ENCODE measurements at places on chromosomes 2 and 18.
A peak's percentile ranks its signal among the peaks of the same experiment; 100 is the strongest.

GRCh38 chr18:22685788-22686187, 247.3 kb upstream of the RBBP8 start:
- DNase-seq: no peak

- DNase-seq: no peak
Measured at GRCh38 chr2:75289771-75290170, 90.5 kb upstream of the TACR1 start.

- peak; percentile 43 for DNase-seq
Measured at GRCh38 chr2:86368161-86368824, 30.9 kb upstream of the REEP1 start.

GRCh38 chr18:76493213-76494161, 1.6 kb downstream of the ZNF516 start:
- DNase-seq: peak; percentile 88

DNA sequence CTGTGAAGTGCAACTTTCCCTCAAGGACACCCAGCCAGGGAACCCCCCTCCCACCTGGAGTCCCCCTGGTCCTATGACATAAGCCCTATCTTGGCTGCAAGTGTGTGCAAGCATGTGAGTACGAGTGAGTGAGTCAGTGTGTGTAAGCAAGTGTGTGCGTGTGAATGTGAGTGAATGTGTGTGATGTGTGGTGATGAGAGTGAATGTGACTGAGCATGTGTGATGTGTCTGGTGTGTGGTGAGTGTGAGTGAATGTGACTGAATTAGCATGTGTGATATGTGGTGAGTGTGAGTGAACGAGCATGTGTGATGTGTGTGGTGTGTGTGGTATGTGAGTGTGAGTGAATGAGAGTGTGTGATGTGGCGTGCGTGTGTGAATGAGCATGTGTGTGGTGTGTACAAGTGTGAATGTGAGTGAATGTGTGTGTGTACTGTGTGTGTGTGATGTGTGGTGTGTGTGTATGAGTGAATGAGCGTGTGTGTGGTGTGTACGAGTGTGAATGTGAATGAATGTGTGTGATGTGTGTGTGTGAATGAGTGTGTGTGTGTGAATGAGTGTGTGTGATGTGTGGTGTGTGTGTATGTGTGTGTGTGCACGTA, 68.8 kb upstream of the SMAD7 start:
- DNase-seq: no peak

DNA sequence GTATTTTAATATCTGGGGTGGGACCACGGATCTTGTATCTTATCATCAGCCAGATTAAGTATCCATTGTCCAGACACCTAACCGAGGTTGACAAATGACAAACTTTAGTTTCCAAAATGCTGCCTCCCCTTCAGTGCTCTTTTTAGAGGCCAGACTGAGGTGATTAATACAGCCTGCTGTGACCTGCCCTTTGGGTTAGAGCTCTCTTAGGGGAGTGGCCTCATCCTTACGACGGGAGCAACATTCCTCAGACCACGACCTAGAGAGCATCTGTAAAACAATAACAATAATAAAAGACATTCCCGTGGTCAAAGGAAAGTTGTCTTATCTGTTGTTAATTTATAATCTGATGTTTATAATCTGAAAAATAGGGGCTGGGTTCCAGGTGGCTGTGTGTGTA, 405.3 kb downstream of the LPIN1 start:
- DNase-seq: no peak
